Activated gamma-delta T cell treated with anti-CD3 and anti-CD28 coated beads, Interleukin-2, amount 50 U/mL, for 16 hours (primary cell): ENCODE measurements at places on chromosomes 6 and 20.

DNA sequence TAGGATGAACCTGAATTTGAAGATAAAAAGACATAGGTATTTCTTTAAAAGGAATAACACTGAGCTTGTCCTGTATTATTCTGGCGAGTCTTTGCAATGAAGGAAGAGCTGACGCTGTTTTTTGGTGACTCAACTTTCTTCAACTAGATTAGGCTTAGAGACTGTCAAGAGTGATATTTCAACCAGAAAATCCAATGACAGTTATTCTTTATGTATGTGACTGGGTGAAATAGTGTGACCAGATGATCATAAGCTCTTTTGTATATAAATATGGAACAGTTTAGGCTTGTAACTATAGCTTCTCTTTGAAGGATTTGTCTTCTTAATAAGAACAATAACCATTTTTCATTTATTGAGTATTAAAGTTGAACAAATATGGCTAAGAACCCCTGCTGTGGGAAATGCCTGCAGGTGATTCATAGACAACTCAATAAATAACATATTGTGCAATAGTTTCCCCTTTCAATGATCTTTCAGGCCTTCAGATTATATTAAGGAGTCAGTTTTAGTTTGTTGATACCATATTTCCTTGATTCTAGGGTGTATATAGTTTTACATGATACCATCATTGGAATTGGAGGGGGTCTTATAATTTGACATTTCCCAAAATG is 265.6 kb upstream of the JAG1 start:
- DNase-seq = no peak

DNA sequence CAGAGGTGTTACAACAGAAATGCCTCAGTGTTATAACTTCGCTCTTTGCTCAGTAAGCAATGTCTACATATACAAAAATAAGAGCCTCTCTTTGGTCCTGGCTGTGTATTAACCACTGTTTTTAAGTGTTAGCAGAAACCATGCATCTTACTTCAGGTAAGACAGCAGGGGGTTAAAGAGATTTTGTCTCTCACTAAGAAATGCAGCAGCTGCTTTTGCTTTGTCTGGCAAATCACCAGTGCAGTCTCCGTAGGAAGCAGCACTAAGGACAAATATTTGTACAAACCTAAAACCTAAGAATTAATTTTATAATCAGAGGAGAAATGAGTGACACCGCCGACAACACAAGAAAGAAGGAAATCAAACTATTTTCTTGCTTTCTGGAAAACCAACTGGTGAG is 758 bp downstream of the SMIM28 start:
- no peak for DNase-seq

GRCh38 chr6:124683507-124683906 is 278.7 kb upstream of the RNF217 start:
- no peak for DNase-seq

DNA sequence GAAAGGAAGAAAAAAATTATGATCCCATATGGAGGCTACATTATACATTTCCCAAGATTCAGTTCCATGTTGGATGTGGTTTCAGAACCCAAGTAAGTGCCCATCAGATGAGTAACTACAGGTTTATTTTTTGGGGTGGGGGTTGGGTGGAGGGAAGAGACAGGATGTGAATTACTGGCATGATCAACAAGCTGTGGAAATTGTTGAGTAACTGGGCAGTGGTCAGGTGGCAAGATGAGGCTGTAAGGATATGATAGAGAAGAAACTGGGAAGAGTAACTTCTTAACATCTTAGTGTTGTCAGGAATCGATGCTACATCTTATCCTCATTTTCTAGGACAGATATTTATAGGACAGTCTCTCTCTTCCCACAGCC is 153.5 kb downstream of the CFAP61 start:
- DNase-seq = no peak

GRCh38 chr6:37643851-37644672 is 53.6 kb downstream of the MDGA1 start:
- no peak for DNase-seq

DNA sequence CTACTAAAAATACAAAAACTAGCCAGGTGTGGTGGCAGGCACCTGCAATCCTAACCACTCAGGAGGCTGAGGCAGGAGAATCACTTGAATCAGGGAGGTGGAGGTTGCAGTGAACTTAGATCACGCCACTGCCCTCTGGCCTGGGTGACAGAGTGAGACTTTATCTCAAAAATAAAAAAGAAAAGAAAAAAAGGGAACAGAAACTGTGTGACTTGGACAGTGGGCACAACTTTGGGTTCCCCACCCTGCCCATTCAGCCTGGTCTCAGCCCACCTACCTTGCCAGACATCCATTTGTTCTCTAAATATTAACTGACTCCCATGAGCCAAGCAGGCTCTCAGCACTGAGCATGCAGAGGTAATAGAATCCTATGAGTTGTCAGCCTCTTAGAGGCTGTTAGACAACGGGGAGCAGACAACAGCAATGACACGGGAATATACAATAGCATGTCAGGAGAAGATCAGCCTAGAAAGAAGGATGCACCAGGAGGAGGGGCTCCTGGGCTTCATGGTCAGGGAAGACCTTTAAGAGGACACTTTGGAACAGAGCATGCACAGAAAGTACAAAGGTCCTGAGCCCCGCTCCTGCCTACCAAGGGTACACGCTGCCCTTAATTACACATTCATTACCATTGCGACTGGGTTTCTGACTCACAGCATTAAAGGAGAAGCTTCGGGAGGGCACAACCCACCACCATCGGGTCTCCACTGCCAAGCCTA is 20.0 kb downstream of the FAM209B start:
- no peak for DNase-seq
